ENCODE measurements at places on chromosomes 12 and 14.

DNA sequence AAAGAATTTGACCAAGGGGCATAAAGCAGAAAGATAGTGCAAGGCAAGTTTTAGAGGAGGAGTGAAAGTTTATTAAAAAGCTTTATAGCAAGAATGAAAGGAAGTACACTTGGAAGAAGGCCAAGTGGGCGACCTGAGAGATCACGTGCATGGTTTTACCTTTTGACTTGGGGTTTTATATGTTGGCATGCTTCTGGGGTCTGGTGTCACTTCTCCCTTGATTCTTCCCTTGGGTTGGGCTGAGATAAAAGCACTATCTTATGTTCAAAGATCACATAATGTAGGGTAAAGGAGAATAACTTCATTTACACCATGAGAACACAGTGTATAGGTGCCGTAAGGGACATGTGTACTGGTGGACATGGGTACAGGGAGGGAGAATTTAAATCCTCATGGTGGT, 17.7 kb upstream of the TMEM30B start:
- no peak for DNase-seq

DNA sequence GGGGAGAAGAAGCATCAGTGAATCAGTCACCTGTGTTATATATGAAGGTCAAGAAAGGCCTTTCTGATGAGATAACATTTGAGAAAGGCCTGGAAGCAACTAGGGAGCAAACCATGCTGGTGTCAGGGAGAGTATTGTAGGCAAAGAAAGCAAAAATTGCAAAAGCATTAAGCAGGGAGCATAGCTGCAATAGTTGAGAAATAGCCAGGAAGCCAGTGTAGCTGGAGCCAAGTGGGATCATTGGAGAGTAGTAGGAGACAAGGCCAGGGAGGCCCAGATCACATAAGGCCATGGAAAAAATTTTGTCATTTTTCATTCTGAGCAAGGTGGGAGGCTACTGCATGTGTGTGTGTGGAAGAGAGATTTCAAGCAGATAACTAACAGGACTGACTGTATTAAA, 18.8 kb upstream of the MAGOHB start:
- DNase-seq = no peak

GRCh38 chr12:68467514-68467913, 135.4 kb upstream of the MDM1 start:
- DNase-seq = no peak

- no peak for DNase-seq
Measured at GRCh38 chr12:57232156-57232756, 2.7 kb downstream of the SHMT2 start.

- no peak for DNase-seq
Measured at GRCh38 chr12:106976668-106977067, 10.3 kb downstream of the MTERF2 start.

DNA sequence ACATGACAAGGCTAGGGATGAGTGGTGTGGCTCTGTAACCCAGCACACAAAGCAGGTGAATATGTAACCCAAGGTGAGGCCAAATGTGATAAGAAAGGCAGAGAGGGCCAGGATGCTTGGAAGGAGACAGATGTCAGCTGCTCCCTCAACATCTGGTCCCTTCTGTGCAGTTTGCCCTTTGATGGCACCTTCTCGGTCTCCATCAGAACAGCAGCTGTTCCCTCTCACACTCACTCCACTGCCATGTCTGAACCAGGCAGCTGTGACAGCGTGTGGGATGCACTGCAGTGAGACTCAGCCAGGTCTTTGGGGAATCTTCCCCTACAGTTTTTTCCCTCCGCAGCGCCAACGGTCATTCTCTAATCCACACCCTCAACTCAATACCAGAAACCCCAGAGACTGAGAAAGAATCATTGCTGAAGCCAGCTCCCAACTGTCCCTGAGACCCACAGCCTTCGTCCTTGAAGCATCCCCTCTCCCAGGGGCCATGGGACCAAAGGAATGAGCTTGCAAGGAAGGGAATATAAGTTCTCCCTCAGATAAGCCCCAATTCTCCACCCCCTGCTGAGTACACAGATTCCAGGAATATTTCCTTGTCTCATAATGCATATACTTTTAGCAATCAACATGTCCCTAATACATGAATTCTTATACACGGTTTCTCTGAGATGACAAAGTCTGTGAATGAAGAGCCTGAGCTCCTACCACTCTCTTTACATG, 230.0 kb downstream of the GLT1D1 start:
- no peak for DNase-seq

DNA sequence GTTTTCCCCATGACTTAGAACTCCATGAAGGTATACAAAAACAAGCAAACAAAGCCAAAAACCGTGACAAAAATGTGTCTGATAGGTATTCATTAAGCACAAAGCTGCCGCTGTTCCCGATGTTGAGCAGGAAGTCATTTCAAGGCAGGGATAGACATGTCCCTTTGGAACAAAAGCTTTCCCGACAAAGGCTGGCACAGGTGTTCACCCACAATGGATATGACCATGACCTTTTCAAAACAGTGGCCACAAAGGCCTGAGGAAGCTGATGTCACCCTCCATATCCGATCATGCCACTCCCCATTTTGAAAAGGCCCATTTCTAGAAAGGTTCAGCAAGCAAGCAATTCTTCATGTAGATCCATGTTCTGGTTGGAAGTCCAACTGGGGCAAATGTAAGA, 279.1 kb downstream of the BTG1 start:
- DNase-seq = no peak

DNA sequence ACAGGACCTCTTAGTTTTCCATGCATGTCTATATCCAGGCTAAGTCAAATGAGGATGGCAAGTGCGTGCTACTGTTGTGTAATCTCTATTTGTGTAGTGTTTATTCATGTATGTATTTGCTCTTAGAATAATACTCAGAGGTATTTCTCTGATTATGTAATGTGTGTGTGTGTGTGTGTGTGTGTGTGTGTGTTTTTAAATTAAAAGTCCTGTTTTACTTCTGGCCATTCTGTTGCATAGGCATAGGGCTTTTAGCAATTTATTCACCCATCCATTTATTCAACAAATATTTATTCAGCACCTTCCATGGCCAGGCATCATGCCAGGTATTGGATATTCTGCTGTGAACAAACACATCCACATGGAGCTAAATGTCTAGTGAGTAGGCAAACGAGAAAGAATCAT, 63.5 kb downstream of the PELI2 start:
- DNase-seq = no peak

DNA sequence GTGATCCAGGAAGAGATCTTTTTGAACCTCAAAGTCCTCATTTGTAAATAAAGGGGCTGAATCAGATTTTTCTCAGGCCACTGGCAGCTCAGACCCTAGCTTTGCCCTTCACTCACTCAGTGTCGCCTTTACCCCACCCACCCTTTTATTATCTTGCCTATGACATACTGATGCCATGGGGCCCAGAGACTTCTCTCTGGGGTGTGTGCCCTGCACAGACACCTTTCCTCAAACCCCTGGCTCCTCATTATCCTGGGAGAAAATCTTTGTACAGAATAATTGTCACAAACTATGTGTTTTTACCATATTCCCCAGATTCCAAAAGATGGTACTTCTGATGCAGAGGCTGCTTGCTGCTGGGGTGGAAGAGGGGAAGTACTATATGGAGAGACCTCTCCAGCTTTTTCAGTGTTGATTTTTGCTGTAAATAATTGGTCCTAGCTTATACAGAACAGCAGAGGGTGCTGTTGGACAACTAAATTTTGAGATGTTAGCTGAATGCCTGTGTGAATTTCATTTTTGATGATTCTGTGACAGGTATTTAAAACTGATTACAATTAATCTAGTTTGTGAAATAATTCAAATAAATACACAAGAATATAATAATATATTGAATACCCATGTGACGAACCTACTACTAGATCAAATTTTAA, 53.9 kb upstream of the DCD start:
- DNase-seq = peak; percentile 65

DNA sequence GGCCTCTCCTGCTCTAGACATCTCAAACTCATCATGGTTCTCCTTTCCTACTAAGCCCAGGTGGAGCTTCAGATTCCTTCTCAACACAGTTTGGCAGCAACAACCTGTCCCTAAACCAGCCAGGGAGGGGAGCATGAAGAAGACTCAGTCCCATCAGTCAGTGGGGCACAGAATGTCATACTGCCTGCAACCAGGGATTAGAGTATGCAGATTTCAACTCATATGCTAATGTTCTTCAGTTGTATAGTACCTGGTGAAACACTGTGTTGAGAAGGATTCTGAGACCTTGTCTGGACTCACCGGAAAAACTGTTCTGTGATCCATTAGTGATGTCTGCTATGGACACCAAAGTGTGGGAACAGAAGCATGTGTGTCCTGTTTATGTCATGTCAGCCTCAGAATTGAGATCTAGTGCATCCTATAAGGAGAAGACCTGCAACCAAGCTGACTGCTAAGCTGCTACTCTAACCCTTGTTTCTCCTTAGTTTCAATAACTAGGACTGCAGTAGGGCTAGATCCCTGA, 43.6 kb downstream of the TRPV4 start:
- DNase-seq = no peak

DNA sequence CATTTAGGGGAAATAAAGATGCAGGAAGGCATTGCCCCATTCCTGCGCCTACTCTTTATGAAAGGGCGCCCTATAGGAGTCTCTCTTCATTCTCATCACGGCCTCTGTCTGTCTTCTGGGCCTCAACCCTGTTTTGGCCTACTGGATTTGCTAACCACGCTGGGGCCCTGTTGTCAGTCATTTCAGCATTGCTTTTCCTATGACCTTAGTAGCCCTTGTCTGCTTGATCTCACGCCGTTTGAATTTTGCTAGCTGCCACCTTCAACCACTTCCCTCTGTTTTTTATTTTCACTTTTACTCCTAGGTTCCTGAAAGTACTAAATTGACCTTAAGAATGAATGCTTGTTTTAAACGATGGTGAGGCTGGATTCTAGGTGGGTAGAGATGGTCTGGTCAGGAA, 139.0 kb downstream of the SYNE2 start:
- DNase-seq = no peak

- DNase-seq = no peak
Measured at GRCh38 chr12:48789858-48790326, 1.0 kb upstream of the ADCY6 start.

DNA sequence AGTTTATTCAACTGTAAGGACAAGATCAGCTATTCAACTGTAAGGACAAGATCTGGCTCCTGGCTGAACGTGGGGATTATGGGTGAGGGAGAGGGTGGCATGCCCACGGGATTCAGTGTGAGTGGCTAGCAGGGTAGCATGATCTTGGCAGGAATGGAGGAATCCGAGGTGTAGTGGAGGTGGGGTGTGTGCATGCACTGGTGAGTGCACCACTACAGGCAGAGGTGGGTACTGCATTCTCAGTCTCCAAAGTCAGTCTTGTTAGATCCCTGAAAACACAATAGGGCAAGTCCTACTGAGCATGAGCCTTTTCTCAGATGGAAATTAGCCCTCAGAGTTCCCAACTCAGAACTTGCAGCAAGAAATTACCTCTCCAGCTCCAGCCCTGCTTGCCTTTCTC, 32.2 kb upstream of the DCD start:
- peak; percentile 52 for DNase-seq

DNA sequence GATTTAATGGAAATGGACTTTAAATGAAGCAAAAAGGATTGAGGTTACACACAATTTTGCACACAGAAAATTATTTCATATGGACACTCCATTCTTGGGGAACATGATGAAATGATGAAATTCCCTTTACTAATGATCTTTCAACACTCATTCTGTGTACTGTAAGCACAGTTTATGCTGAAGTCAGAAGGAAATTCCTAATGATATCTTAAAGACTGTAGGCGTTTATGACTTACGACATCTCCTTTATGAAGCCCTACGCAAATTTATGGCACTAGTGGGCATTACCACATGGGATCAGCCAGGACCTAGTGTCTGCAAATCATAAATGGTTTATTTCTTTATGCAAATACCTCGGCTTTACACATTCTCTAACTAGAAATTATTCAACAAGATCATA, 97.9 kb upstream of the SOX5 start:
- DNase-seq = no peak

DNA sequence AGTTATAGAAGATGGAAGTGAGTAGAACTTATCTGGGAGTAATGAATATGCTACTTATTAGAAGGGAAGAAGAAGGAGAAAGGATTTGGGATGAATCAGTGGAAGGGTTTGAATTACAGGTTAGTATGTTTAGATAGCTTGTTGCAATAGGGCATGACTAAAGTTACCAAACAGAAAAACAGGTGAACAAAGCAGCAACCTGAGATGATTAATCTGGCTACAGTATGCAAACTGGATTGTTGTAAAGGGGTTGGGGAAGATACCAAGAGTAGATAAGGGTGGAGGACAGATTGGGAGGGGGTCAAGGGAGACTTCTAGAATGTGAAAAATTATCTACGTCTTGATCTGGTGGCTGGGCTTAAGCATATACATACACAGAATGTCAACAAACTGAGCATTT, 73.4 kb upstream of the CLEC14A start:
- DNase-seq = no peak

DNA sequence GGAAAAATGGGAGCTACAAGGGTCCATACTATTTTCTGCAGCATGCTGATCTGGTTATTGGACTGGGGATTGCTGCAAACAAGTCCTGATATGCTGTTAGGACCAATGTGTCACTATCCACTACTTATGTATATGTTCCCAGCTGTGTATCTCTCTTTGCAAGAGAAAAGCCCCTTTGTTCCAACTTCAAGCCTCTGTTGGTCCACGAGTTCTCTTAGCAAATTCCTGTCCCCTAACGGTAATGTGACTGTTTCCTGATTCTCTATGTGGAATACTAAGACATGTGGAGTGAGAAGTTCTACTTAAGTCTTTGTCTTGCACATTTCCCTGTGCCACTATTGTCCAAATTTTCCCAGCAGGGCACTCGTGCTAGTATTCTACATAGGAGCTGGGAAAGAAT, 557.7 kb downstream of the FSCB start:
- DNase-seq = no peak

GRCh38 chr12:107523775-107524535, 161.6 kb upstream of the PWP1 start:
- DNase-seq = no peak

DNA sequence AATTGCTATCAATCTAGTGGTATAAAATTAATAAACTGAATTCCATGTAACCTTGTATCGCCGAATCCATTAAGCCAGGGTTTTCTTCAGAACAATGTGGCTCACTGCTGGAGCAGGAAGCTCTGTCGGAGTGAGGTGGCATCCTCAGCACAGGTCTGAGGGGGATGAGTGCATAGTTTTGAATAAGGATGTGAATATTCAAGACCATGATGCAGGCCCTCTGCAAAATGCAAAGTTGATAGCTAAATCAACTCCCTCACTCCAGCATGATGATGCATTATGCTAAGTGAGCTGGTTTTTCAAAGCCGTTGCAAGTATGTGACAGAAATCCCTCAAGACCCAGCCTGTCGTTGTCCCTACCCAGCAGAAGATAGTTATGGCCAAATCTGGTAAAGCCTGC, 53.0 kb downstream of the TRIM9 start:
- DNase-seq = no peak

GRCh38 chr14:61965030-61965745, 203.0 kb downstream of the SNAPC1 start:
- DNase-seq = no peak

DNA sequence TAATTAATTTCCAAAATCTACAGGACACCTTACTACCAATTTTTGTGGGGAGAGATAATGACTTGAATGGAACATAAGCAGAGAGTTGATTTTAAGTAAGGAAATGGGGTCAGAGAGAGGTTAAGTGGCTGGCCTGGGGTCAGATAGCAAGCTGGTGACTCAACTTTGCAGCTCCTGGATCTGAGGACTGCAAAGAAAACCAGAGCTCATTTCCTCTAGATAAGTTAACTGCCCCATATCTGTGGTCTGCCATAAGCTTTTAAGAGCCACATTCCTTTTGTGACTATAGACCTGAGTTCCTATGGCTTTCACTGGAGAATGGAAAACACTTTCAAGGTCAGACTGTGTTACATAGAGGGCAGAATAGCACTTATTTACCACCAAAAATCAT, 201.2 kb upstream of the PRICKLE1 start:
- no peak for DNase-seq

GRCh38 chr12:20097626-20098025, 270.7 kb upstream of the PDE3A start:
- no peak for DNase-seq

Measured in inflammatory macrophage (primary cell).